ENCODE measurements at places on chromosomes 5 and 9. TPM values are rescaled to one million over a fixed set of nuclear protein-coding genes. Genes with fewer than 3 reads are reported as not detected.

The SMIM3 gene
- total RNA-seq, result 12.8 TPM

The RASEF gene
- total RNA-seq, result not detected

- no peaks in the 10 kb centered on the region for H3K36me3 ChIP-seq
- H3K4me1 ChIP-seq, result peaks cover 20% of the 10 kb centered on the region
- no peak overlapping the region for H3K27ac ChIP-seq
- no peak overlapping the region for H3K4me3 ChIP-seq
- H3K27me3 ChIP-seq, result peaks cover 13% of the 10 kb centered on the region
- DNase-seq, result no peak
Observed at GRCh38 chr9:136786451-136786850, 4.7 kb upstream of the TMEM141 start.

DNA sequence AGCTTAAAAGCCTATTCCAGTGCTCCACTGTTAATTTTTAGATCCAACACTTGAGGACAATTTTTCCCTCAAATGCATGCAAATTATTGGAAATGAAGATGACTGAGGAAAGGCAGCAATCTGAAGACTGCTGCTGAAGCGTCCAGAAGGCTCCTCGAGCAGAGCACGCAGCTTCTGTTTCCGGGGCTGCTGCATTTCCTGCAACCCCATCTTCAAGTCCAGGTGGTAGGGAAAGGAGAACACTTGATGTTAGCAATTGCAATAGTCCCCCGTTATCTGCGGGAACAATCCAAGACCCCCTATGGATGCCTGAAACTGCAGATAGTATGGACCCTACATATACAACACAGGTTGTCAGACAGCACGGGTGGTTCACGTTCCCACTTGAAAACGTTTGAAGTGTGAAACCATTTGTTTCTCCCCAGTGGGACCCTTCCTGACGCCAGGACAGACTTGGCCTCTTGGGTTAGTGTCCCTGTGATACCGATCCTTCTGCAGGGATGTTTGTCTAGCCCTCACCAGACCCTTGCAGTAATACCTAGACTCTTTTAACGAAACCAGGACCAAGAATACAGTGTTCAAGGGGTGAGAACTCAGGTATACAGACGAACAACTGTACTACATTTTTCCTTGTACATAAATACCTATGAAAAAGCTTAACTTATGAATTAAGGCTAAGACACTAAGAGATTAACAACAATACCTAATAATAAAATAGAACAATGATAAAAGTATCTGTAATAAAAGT is 152.3 kb downstream of the HSD17B3 start:
- no peak for DNase-seq
- peaks cover 15% of the 10 kb centered on the region for H3K27me3 ChIP-seq
- peaks cover 2% of the 10 kb centered on the region for H3K36me3 ChIP-seq
- peaks cover 38% of the 10 kb centered on the region for H3K4me1 ChIP-seq

- no peaks in the 10 kb centered on the region for H3K4me1 ChIP-seq
- DNase-seq, result no peak
- no peaks in the 10 kb centered on the region for H3K27me3 ChIP-seq
- H3K27ac ChIP-seq, result no peak overlapping the region
- no peaks in the 10 kb centered on the region for H3K36me3 ChIP-seq
- H3K4me3 ChIP-seq, result no peak overlapping the region
Observed at GRCh38 chr9:81128701-81129100, 560.6 kb downstream of the TLE1 start.

DNA sequence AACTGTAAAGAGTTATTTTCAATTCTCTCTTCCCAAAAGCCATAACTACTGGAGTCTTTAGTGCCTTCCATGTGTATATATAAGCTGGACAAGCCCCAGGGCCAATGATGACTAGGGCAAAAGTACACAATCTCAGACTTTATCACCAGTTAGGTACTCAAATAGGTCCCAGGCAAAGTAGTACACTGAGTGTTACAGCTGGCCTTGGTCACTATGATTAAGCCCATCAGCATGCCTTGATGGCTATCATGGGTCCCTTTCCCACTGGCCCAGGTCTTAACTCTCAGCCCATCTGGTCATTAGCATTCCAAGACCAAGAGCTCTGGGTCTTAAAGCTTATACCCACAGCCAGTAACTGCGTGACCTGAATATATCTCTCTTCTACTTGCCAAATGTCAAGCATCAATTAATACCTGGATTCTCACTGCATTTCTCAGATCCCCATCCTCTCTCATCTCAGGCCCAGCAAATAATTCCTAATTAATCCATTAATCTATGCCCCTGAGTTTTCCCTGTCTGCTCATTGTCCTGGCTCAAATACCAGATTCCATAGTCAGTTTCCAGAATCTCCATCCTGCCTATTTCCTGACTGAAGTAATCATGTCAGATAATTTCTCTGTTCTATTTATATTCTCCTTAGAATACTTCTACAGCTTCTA is 62.3 kb downstream of the NR6A1 start:
- peaks cover 15% of the 10 kb centered on the region for H3K27me3 ChIP-seq
- H3K36me3 ChIP-seq, result no peaks in the 10 kb centered on the region
- no peak overlapping the region for H3K4me3 ChIP-seq
- H3K27ac ChIP-seq, result no peak overlapping the region
- H3K4me1 ChIP-seq, result no peaks in the 10 kb centered on the region
- DNase-seq, result no peak

- no peaks in the 10 kb centered on the region for H3K27me3 ChIP-seq
- H3K36me3 ChIP-seq, result no peaks in the 10 kb centered on the region
- H3K4me1 ChIP-seq, result no peaks in the 10 kb centered on the region
- no peak for DNase-seq
Observed at GRCh38 chr5:129973716-129974426, 69.6 kb downstream of the CHSY3 start.

The OR1J2 gene
- total RNA-seq, result not detected
